Heart right ventricle (tissue), 16 donors: ENCODE measurements at places on chromosomes 1 and 21. TPM values are rescaled to one million over a fixed set of nuclear protein-coding genes. Genes with fewer than 3 reads are reported as not detected.

C1orf94 gene
- polyA plus RNA-seq, result 0.01 TPM

TEX38 gene
- polyA plus RNA-seq, result not detected

TRIM58 gene
- polyA plus RNA-seq, result not detected

HTR6 gene
- not detected for polyA plus RNA-seq

PROX1 gene
- polyA plus RNA-seq, result 10.2 TPM

RAB3B gene
- 0.01 TPM for polyA plus RNA-seq

CD101 gene
- polyA plus RNA-seq, result 2.0 TPM

DDR2 gene
- 5.1 TPM for polyA plus RNA-seq

PCBP3 gene
- polyA plus RNA-seq, result 0.51 TPM

ERICH3 gene
- polyA plus RNA-seq, result 0.01 TPM

TMEM51 gene
- polyA plus RNA-seq, result 3.8 TPM

MNDA gene
- 1.2 TPM for polyA plus RNA-seq

BCL2L15 gene
- polyA plus RNA-seq, result 0.15 TPM

NOTCH2 gene
- 4.1 TPM for polyA plus RNA-seq

ARMH1 gene
- polyA plus RNA-seq, result 1.6 TPM
